NCI-H226 (cell line): ENCODE measurements at places on chromosomes 6 and 20.

DNA sequence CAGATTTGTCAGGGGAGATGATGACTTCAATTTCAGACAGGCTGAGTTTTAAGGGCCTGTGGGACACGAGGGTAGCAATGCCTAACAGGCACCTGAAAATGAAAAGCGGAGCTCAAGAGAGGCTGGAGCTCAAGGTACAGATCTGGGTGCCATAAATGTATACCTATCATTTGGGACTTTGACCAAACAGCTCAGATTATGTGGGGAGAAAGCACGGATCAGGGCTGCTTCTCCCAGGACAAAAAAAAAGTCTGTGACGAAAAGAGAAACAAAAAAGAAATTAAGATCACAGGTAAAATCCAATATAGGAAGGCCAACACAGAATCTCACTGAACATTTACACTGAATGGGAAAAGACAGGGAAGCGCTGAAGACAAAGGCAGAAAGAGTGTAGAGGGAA lies 1.9 kb downstream of the PRELID3B start:
- DNase-seq, result no peak

DNA sequence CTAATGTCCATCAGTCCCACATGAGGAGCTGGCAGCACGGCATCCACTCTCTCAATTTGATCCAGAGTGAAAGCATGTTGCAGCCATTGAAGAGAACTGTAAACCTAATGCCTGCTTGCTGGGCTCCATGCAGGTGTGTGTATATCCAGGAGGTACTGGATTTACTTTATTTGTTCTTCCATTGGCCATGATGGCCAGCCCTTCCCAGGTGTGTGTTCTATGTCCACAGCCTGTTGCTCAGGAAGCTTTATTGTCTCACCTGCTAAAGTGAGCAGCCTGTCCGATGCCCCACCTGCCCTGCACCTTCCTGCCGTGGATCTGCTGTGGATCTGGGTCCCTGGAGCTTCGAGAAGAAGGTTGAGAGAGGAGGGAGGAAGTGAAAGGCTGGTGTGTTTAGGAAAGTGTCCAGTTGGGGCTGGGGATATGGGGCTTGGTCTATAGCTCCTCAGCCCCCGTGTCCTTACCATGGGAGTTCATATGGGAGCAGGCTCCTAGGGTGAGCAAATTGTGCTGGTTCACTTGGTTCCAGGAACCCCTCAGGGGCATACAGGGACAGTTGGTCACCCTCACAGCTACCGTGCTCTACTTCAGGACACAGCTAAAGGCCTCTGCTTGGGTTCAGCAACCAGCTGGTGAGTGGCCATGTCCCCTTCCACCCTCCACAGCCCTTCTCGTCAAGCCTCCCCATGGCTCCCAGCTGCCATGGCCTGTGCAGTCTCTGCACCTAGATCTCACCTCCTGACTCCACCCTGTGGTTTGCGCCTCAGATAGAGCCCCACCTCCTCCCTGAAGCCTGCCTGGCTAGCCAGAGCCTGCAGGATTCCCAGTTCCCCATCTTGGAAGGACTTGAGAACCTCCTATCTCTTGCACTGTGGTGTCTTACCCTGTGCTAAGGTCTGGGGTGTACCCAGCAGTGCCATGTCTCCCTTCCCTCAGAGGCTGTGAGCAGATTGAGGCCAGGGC lies 12.7 kb downstream of the TREML2 start:
- no peak for DNase-seq

DNA sequence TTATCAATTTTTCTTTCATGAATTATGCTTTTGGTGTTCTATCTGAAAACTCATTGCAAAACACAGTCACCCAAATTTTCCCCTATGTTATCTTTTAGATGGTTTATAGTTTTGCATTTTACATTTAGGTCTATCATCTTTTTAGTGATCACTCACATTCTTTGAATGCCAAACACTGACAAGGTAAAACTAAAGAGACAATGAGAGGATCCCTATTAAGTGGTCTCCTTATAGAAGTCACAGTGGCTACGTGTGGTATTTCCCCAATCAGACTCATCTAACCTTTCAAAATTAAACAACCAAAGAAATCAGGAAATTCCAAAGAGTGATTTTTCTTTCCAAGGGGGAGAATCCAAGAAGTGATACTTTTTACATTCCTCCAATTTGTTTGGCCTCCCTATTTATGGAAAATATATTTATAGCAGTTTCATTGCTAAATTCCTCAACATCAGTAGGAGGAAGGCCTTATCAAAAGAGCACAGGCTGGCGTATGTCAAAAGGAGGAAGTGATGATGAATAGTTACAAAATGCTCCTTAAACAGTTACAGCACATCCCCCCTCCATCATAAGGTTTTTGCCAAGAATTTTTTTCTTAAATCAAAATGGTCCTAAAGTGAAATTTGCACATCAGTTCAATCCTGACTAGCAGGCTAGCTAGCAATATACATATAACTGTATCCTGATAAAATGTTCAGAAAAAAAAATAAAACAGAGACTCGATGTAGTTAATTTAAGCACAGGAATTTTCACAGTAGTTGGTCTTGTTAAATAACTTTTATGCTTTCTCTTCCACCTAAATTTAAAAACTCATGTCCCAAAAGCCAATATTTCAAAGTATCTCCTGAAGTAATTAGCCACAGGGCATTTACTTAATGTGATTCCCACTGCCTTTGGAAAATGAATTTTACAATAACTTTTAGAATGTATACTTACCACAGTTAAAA lies 76.2 kb upstream of the IPCEF1 start:
- peak; percentile 74 for DNase-seq

- no peak for DNase-seq
Observed at GRCh38 chr6:152310371-152310954, 326.7 kb downstream of the SYNE1 start.

GRCh38 chr6:150883521-150883920 lies 18.0 kb downstream of the MTHFD1L start:
- DNase-seq, result no peak

- DNase-seq, result no peak
Observed at GRCh38 chr20:30593572-30593971, 663.9 kb upstream of the DEFB115 start.

DNA sequence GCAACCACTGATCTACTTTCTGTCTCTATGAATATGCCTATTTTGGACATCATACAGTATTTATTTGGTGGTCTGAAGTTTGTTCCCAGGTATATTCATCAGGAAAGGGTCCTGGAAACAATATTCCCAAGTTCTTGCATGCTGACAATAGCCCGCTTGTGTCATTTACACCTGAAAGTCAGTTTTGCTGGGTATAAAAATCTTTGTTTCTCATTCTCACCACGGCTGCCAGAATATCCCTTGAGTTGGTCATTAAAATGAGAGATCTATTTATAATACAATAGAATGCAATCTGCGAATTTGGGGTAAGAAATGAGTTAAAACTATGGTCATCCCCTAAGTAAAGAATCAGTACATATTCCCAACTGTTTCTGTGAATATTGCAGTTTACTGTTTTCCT lies 79.0 kb downstream of the MAN1A1 start:
- no peak for DNase-seq

- peak; percentile 19 for DNase-seq
Observed at GRCh38 chr6:1477432-1478090, 88.2 kb downstream of the FOXF2 start.

GRCh38 chr6:46642928-46643751 lies 9.5 kb downstream of the CYP39A1 start:
- peak; percentile 12 for DNase-seq

- no peak for DNase-seq
Observed at GRCh38 chr6:125781314-125781868, 9.4 kb upstream of the NCOA7 start.

GRCh38 chr6:36633915-36634314 lies 39.8 kb downstream of the SRSF3 start:
- DNase-seq, result peak; percentile 21

DNA sequence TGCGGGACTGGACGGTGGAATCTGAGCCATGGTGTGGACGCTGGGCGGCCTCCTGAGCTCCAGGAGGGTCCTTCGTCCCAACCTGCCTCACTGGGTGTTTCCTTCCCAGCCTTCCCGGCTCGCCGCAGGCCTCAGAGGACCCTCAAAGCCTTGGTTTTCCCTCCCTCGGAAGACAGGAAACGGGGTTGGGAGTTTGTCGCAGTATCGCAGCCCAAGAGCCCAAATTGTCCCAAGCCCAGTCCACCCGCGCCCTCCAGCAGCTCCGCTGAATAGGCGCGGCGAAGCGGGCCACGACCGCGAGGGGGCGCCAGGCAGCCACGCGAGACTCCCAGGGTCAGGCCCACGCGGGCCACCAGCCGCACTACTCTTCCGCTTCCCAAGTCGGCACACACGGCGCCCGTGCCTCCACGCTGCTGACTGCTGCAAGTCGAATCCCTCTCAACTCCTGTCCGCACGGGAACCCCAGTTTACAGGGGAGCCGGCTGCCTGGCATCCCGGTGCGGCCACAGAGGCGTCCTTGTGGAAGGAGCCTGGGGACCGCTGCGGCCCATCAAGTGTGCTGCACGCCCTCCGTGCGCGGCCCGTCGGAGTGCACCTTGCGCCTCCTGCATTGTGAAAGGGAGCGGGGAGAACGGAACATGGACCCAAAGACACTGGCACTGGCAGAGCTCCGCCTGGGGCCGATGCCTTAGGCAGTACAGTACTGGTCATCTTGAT lies 40.4 kb upstream of the HMGA1 start:
- DNase-seq, result peak; percentile 52

DNA sequence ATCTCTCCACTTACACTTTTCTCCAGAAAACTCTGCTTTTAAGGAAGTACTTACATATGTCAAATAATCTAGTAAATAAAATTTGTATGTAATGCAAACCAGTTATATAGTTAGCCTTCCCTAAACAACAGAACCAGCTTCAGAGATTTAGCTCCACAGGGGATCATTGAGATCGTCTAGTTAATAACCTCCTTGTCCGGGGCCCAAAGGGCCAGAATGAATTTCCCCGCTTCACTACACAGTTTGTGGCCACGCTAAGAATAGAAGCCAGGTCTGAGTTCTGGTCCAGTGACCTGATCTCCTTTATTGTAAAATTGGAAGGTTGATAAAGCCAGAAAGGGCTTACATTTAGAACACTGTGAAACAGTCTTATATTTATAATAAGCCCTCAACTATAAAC lies 245.2 kb downstream of the TPBG start:
- DNase-seq, result no peak

DNA sequence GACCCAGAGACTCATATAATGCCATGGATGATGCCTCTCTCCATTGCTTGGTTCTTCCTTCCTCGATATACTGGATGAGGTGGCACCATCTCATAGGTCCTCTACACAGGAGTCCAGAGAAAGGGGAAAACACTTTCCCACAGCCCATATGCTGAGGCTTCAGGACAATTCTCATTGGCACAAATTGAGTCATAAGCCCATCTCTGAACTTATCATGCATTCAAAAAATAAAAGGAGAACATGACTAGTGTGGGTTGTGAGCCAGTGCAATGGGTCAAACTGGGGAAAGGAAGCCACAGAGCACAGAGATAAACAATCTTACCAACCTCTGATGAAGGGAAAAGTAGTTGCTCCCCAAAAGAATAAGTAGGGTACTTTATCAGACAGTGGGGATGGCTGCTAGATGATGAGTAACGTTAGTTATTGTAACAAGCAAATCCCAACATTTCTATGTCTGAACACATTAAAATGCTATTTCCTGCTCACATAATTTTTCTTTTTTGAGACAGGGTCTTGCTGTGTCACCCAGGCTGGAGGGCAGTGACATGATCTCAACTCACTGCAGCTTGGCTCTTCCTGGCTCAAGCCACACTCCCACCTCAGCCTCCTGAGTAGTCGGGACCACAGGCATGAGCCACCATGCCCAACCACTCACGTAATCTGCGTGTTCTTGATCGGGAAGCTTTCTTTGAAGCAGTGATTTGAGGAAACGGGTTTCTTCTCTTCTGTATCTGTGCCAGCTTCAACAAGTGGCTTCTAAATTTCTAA lies 27.0 kb downstream of the SOD2 start:
- no peak for DNase-seq

DNA sequence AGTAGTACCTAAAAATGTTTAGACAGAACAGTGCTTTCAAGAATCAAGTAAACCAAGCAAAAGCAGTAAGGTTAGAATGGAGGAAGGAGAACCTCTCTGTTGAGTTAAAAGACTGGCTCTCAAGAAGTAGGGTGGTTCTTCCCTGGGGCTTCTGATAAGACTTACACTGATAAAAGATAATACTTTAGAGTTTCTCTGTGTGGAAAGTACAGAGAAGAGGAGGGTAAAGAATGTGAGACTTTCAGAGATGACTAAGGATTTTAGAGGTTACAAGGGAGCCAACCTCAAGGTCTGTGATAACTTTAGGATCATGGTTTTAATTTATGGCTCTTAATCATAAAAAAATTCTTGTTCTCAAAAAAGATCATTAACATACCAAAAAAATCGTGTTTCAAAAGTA lies 30.9 kb upstream of the ALDH8A1 start:
- peak; percentile 80 for DNase-seq

DNA sequence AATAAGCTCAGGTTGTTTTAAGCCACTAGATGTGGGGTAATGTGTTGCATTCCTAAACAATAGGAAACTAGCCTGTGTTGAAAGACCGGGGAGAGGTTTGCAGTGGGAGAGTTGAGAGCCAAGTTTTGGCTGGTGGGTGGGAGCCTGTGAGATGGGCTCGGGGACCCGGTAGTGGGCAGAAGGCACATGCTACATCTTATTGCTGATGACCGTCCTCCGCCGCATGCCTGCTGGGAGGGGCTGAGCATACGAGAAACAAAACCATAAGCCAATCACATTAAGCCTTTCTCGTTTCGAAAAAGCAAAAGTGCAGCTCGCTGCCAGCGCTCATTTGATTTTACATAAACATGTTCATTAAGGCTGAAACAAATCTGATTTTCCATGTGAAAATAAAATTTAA lies 57.4 kb upstream of the MPC1 start:
- no peak for DNase-seq

- no peak for DNase-seq
Observed at GRCh38 chr6:54716877-54717276, 129.7 kb upstream of the FAM83B start.

- no peak for DNase-seq
Observed at GRCh38 chr6:160799801-160800506, 97.9 kb downstream of the PLG start.

DNA sequence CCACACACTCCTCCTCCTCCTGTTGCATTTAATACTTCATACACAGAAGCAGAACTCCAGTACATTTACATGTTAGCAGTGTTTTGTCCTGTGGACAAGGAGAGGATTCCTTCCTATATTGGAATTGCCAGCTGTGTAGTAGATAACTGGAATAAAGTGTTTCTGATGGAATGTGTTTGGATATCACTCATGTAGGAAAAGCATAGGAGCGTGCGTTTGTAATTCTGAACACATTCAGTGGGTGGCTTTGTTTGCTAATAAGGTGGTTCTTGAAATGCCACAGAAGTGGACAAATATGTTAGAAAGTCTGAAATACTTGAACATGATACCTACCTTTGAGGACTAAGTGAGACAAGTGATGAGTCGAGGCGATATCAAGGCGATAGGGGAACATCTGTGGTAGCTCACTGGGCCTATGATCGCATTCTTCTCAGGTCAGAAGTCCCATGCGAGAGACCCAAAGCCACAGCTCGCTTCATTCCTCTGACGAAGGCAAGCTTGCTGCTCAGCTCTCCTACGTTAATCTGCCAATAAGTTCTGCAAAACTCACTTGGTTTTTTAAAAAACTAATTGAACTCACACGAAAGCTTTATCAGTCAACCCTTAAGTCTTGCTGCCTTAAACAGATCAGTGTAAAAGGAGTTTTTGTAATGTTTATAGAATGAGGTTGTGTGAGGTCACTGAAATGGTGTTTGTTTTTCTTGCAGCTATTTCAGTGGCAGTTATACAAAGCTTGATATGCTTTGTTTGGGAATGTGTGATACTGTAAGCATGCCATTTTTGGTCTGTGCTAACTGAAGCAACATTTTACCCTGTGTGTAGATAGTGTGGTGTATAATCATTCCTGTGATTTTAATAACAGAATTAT lies 159.9 kb downstream of the SOX4 start:
- no peak for DNase-seq
